ENCODE measurements at places on chromosomes 5 and 9.

DNA sequence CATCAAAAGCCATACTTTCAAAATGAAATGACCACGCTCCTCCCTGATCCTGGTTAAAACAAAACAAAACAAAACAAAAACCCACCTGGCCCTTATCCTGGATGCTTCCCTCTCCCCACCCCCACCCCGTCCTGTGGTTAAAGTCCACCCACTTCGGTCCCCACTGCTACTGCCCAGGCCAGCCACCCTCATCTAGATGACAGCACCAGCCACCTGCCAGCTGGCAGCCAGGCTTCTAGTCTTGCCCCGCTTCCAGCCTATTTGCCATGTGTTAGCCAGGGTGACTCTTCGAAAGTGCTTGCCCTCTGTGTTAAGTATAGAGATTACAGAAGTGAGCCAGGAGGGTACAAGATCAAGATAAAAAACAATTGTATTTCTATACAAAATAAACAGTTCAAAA is 27.5 kb upstream of the NCS1 start:
- DNase-seq: no peak

- no peak for DNase-seq
Observed at GRCh38 chr9:129193655-129194054, 15.6 kb upstream of the IER5L start.

DNA sequence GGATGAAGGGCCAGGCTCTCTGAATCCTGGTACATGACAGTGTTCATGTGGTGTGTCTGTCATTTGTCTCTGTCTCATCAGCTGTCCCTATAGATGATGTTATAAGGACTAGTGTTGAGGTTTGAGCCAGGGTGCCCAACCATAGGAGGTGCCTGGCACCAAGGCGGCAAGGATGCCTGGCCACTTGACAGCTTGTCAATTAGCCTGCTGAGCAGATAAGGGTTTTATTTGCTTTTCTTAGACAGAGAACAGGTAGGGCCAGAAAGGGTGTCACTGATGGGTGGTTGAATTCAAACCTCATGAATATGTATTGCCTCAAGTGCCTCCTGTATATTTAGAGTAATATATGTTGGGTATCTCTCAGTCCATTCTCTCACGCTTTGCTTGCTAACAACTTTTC is 30.1 kb upstream of the AUH start:
- no peak for DNase-seq

DNA sequence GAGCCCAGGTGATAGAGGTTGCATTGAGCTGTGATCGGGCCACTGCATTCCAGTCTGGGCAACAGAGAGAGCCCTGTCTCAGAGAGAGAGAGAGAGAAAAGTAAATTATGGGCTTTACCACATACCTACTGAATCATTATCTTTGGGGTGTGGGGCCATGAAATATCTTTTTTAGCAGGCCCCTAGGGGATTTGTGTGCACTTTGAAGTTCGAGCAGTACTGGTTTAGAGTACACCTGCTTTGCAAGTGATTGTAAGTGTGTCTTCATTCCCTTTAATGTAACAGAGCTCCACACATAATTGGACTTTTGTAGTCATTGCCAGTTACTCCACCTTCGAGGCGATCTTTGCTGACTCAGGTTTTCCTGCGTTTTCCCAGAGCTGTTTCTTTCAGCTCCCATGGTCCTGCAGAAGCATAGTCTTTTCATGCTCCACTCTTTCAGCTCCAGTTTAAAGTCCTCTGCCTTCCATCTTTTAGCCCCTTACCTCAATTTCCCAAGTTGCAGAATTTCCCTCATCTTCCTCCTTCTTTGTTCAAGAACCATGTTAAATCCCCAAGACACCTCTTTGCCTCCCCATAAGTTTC is 24.0 kb upstream of the FRMPD1 start:
- no peak for DNase-seq

- DNase-seq: no peak
Observed at GRCh38 chr5:82749461-82749820, 327.8 kb downstream of the TMEM167A start.

- no peak for DNase-seq
Observed at GRCh38 chr5:132427281-132428146, 58.0 kb downstream of the SLC22A5 start.
